Left ventricle myocardium superior (tissue), 1 donor: ENCODE measurements at places on chromosomes 4 and X.

DNA sequence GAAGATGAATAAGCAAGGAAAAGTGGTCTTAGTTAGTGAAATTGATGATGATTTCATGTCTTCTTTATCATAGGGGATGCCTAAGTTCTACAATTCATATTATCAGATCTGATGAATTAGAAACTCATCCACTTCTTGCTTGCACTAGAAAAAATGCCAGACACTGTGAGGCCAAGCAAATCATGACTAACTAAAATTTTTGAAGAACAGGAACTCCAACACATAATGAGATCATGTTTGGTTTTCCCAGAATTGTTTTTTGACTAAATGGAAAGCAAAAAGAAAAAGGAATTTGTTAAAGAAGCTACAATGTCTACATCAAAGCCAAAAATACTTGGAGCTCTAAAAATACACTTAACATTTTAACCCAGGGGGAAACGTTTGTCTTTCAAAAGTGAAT is 120.4 kb downstream of the ARSF start:
- no peak for DNase-seq

DNA sequence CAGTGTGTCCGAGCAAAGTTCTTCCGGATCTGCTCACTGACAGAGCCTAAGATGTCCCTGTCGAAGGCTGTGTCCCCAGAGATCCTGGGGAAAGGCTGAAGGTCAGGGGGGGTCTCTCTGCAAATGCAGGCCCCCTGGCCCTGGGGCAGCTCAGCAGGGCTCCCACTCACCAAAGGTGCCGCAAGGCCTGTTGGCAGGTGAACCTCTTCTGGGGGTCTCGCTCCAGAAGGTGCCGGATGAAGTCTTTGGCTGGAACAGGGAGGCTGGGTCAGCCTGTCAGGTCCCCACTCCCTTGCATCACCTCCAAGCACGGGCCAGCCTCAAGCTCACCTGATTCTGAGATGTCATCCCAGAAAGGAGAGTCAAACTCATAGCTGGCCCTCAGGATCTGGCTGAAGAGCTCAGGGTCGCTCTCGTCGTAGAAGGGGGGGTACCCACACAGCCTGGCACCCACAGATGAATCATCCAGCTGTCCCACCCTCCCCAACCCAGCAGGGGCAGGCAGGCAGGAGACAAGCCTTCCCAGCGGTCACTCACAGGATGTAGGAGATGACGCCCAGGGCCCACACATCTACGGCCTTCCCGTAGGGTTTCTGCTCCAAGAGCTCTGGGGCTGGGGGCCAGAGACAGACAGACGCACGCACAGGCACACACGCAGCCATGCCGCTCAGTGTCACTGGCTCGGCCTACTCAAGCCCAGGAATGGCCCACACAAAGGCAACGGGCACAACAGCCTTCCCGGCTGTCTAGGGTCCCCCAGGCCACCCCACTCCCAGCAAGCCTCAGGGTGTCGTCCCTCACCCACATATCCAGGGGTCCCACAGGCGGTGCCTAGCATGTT is 2.6 kb downstream of the PNCK start:
- no peak for DNase-seq

DNA sequence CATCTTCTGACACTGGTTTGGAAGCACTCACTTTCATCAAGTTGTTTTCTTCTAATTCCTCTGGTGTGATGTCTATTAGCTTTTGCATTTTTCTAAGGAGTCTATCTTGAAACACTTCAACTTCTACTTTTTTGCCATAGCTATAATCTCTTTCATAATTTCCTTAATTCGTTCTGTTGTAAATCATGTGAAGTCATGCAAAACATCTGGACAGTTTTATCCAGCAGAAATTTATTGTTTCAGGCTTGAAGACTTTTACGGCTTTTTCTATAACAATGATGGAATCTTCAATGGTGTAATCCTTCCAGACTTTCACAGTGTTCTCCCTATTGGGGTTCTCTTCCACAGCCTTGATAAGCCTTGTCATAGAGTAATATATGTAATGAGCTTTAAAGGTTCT is 74.9 kb upstream of the PABPC4L start:
- DNase-seq: no peak

- peak; percentile 61 for DNase-seq
Observed at GRCh38 chrX:2705046-2705832, 14.1 kb downstream of the CD99 start.

- DNase-seq: no peak
Observed at GRCh38 chrX:103538728-103539127, 19.4 kb upstream of the RAB40A start.

DNA sequence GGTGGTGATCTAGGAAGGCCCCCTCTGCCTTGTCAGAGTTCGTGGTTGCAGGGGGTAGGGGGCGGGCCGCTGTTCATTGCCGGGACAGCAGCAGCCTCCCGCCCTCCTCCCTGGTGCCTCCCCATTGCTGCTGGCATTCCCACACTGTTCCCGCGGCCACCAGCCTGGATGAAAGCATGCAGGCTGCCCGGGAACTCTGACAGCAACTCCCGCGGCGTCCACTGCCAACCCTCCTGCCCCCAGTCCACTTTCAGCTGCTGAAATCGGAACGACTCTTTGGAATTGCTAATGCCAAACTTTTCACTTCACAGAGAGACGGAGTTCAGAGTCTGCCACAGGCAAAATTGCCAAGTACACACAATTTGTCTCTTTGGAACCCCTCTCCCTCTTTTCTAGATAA is 121.9 kb downstream of the BEND2 start:
- DNase-seq: peak; percentile 57

GRCh38 chr4:32962100-32962499 is 2241.9 kb downstream of the PCDH7 start:
- DNase-seq: no peak

- DNase-seq: no peak
Observed at GRCh38 chrX:144716187-144716586, 531.1 kb upstream of the SPANXN1 start.

DNA sequence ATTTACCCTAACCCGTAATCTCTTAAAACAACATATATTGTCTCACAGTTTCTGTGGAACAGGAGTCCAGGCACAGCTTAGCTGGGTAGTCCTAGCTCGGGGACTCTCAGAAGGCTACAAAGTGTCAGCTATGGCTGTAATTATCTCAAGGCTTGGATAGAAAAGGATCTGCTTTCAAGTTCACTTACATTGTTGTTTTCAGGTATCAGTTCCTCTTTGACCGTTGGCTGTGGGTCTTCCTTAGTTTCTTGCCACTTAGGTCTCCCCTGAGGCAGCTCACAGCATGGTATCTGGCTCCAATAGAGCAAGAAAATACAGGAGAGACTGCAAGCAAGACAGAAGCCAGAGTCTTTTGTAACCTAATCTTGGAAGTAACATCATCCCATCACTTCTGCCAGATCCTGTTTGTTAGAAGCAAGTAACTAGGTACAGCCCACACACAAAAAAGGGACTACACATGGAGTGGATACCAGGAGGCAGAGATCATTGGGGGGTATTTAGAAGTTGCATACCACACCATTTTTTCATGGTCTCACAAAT is 137.0 kb downstream of the MAGEB5 start:
- no peak for DNase-seq

- no peak for DNase-seq
Observed at GRCh38 chrX:108159028-108159670, 67.6 kb downstream of the ATG4A start.

GRCh38 chr4:76605099-76605563 is 170.1 kb downstream of the SHROOM3 start:
- DNase-seq: no peak

DNA sequence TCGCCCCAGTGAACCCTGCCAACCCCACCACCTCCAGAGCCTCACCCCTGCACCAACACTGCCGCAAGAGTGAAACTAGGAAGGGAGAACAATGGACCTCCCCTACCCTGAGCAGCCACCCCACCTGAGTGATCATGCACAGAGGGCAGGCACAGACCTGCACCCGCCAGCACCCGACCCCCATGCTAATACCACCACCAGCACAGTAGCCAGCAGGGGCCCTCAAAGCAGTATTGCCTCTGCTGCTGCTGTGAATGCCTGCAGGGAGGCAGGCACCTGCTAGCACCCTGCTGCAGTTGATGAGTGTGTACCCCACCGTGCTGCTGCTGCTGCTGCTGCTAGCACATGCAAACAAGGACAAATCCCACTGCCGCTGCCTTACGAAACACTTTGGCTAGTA is 100.1 kb downstream of the RAB28 start:
- no peak for DNase-seq

GRCh38 chrX:39642071-39642470 is 455.7 kb downstream of the BCOR start:
- peak; percentile 39 for DNase-seq

- DNase-seq: no peak
Observed at GRCh38 chr4:162011089-162011488, 152.7 kb downstream of the FSTL5 start.

GRCh38 chrX:95056901-95057300 is 1382.9 kb downstream of the FAM133A start:
- DNase-seq: no peak

- DNase-seq: no peak
Observed at GRCh38 chr4:13036841-13037240, 447.3 kb downstream of the RAB28 start.

GRCh38 chr4:158201322-158201721 is 9.0 kb upstream of the TMEM144 start:
- no peak for DNase-seq
